ENCODE measurements at places on chromosomes 16 and 17. TPM values are rescaled to one million over a fixed set of nuclear protein-coding genes. Genes with fewer than 3 reads are reported as not detected.

Gene ZSCAN10
- total RNA-seq = 0.24 TPM

Gene SLC9A5
- 3.5 TPM for total RNA-seq

Gene NOXO1
- 0.37 TPM for total RNA-seq

Gene NXN
- total RNA-seq = 0.20 TPM

Gene ADAD2
- total RNA-seq = not detected

Gene ZC3H7A
- total RNA-seq = 89.4 TPM

Gene HS3ST3B1
- 53.9 TPM for total RNA-seq

Gene AGRP
- not detected for total RNA-seq

Gene MEIOC
- total RNA-seq = 0.07 TPM

Gene NOB1
- 77.3 TPM for total RNA-seq

Gene METTL2A
- 20.7 TPM for total RNA-seq
